ENCODE measurements at places on chromosomes 16 and 17.

- no peak for DNase-seq
These were observed 10.3 kb downstream of the HIC1 start for GRCh38 chr17:2064980-2065785.

GRCh38 chr17:36184023-36184765, 7.8 kb upstream of the TBC1D3B start:
- DNase-seq = no peak

GRCh38 chr17:49777563-49777962, 10.9 kb upstream of the KAT7 start:
- no peak for DNase-seq

DNA sequence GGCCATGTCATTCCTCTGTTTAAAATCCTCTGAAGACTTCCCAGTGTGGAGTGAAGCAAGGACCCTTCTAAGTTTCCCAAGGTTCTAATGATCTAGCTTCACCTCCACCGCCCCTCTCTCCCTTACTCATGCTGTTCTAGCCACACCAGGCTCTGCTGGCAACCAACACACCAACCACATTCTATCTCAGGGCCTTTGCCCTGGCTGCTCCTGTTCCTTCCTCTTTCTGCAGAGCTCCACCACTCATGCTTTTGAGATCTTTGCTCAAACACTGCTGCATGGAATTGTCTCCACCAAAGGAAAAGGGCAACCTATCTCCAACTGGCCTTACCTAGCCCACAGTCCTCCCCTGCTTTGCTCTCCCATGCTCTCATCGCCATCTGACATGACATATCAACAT, 128.7 kb downstream of the XYLT1 start:
- DNase-seq = no peak

DNA sequence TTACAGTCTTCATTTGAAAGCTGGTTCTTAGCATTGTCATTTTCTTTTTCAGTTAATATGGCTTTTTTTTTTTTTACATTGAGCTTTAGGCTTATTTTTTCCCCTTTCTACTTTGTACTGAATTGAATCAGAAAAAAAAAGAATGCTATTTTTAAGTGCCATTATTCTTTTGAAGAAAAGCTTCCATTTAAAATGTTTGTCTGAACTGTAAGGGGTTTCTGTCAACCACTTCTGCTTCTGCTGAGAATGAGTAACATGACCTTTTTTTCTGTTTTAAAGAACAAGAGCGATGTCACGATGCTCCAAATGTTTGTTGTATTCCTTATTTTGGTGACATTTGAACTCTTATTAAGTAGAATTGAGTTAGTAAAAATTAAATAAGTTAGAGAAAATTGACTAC, 50.0 kb downstream of the MRTFB start:
- DNase-seq = no peak

DNA sequence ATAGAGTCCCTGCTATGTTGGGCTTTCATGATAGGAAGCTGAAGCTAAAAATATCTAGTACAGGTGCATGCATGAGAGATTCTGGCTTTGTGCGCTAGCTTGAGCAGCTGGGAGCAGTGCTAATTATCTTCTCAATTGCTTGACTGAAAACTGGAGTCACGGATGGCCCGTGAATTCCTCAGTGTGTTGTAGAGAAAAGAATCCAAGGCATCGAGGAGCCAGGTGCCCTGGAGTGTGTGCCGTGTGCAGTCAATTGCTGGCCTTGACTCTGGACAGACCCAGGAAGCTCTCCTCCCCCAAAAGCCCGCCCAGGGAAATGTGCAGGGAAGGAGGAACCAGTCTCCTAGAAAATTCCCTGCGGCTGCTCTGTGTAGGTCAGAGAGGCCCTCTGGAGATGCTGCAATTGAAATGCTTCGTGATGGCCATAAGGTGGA, 14.2 kb downstream of the LGALS3BP start:
- no peak for DNase-seq

DNA sequence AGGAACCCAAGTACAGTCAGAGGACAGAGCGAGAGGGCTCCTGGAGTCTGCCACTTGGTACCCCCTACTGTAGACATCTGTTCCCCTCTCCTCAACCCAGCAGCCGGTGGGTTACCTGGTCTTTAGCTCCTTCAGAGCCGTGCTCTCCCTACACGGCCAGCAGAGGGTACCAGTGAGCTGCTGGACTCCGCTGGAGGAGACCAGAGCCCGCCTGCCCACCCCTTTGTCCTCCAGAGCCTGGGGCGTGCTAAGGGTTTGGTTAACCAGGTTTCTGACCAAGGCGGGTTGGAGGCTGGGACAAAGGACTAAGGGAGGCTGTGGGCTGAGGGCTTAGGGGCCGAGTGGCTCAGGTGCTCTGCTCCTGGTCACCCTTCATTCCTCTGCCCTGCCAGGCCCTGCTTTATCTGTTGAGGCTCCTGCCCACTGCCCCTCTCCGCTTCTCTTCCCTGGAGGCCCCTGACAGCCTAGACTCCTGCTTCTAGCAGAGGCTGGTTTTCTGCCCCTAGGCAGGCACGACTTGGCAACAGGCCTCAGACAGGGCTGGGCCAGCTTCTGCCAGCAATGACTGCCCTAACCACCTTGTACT, 2.7 kb upstream of the HSD11B2 start:
- peak; percentile 43 for DNase-seq

DNA sequence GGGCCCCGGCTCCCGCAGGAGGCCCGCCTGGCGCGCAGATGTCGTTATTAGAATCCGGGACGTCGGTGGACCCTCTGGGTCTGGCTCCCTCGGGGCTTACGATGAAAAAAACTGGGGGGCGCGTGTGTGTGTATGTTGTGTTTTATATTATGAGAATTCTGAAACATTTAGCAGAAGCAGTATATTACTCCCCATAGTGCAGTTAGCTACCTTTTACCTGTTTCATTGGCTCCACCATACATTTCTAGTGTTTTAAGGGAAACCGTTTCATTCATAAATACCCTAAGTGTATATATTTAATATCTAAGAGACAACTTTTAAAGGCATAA, 486 bp upstream of the DNAJA2 start:
- DNase-seq = no peak

DNA sequence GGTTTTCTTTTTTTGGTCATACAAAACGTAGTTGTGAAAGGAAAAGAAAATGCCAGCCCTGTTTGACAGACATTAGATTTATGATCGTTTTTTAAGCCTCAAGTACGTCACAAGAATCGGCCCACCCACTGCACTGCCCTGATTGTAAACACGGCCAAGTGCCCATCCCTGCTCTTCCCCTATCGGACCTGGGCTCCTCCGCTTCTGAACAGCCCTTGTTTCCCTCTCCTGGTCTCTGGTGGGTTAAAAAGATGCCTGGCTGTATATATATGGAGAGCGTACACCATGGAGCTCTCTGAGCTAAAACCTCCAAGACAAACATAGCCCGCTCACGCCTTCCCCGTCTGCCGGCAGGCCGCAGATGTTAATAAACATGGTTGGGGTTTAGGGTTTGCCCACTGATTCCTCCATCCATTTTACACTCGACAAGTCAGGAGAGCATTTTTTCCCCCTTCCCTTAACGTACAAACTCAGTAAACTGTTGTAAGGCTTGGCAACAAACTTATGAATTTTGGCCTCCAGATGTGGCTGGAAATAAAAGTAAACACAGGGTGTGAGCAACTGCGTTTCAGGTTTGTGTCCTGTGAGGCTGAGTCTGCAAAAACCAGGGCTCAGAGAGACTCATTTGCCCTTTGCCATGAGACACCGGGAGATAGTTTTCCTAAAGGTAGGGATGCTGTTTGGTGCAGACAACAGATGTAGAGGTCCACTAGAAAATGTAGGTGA, 325.9 kb downstream of the SOX9 start:
- no peak for DNase-seq

DNA sequence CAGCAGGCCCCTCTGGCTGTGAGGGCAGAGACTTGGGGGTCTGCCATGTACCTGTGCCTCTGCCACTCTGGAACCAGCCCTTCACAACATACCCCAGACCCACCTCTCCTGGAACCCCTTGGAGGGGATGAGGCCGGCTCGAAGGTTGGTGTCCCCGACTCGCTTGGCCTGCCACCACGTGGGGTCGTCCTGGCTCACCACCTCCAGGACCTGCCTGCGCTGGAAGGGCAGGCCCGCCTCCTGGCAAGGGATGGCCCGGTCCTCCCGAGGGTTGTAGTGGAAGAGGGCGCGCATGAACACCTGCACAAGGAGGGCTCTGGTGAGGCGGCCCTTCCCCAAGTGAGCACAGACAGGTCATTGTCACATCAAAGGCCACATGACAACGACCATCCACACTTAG, 12.2 kb downstream of the MPP3 start:
- DNase-seq = no peak

GRCh38 chr16:7990626-7991260, 599.6 kb downstream of the TMEM114 start:
- DNase-seq = no peak

- peak; percentile 20 for DNase-seq
These were observed 9.9 kb downstream of the TMIGD1 start for GRCh38 chr17:30323895-30324319.

DNA sequence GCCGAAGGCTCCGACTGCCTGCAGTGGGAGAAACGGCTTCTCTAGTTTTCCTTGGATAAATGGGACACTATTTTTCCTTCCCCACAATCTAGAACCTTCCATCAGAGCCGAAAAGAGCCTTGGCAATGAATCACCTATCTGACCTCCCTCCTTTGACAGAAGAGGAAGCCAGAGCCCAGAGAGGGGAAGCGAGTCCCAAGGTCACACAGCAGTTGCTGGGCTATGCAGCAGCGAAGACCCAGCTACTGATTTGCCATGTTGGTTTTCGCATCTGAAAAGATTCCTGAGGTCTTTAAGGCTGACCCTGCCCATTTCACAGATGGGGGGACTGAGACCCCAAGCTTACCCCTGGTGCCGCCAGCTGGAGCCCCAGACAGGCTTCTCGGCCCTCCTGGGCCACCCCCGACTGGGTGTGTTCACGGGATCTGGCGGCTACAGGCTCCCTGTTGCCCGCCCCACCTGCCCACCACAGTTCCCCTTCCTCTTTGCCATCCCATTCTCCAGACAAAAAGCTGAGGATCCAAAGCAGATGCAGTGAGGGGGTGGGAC, 45.9 kb downstream of the RAI1 start:
- no peak for DNase-seq

DNA sequence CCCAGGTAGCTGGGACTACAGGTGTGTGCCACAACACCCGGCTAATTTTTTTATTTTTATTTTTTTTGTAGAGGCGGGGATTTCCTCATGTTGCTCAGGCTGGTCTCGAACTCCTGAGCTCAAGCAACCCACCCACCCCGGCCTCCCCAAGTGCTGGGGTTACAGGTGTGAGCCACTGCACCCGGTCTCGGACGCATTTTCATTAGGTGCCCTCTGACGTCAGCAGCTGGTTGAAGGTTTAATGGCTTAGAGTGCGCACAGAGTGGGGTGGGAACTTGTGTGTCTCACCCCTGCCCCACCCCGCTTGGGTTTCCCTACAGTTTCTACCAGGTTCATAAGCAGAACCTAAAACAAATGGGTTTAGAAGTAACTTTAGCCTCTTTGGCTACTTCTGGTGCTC, 109.0 kb downstream of the N4BP1 start:
- no peak for DNase-seq

DNA sequence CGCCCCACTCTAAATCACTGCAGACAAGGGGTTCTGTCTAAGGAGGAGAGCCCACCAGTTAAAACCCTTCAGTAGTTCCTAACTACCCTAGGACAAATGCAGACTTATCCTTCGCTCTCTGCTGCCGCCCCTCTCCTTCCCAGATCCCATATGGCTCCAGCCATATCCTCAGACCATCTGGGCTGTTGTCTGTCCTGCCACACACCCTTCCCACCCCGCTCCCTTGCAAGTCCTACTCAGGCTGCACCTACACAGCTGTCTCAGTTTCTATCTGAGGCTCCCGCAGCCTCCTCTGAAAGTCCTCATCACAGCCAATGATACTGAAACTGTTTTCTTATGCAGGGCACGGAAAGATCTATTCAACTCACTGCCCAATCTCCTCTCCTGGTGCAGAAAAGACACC, 720 bp upstream of the BCKDK start:
- no peak for DNase-seq

- no peak for DNase-seq
These were observed 171.0 kb downstream of the MAF start for GRCh38 chr16:79429381-79430190.

- DNase-seq = no peak
These were observed 18.8 kb downstream of the SCGB1C2 start for GRCh38 chr17:156094-156621.

DNA sequence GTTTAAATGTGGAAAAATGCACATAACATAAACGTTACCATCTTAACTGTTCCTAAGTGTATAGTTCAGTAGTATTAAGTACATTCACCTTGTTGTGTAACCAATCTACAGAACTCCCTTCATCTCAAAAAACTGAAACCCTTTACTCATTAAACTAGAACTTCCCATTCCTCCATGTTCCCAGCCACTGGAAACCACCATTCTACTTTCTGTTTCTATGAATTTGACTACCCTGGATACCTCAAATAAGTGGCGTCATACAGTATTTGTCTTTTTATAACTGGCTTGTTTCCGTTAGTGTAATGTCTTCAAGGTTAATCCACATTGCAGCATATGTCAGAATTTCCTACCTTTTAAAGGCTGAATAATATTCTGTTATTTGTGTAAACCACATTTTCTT, 38.2 kb downstream of the NF1 start:
- DNase-seq = no peak

- DNase-seq = no peak
These were observed 31.9 kb downstream of the POLR2A start for GRCh38 chr17:7515911-7516610.

- DNase-seq = no peak
These were observed 129.0 kb downstream of the CDH13 start for GRCh38 chr16:82755570-82756282.

DNA sequence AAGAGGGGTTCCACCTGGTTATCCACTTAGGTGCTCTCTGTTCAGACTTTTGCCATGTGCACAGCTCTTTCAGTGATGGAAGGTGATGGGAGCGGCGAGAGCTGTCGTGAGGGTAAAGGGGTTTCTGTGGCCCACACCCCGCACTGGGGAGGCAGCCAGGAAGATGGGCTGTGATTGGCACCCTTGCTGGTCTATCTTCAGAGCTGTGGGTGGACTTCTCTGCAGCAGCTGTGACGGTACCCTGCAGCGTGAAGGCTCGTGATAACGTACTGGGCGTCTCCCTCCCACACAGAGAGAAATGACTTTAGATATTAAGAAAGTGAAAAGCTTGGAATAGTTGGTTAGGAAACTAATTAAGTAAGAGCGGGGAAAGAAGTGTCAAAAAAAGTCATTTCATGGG, 45.8 kb downstream of the MPRIP start:
- no peak for DNase-seq
